Hepatocyte (in vitro differentiated cells): ENCODE measurements at places on chromosomes 3 and 15.

- no peak overlapping the region for H3K4me3 ChIP-seq
- no peak overlapping the region for H3K27ac ChIP-seq
- DNase-seq, result no peak
- no peaks in the 10 kb centered on the region for H3K36me3 ChIP-seq
Measured at GRCh38 chr15:42691308-42691707, 45.6 kb downstream of the CDAN1 start.

GRCh38 chr3:11668243-11669235 lies 24.8 kb upstream of the VGLL4 start:
- peak overlapping the region; percentile 50 for H3K27ac ChIP-seq
- H3K4me3 ChIP-seq, result no peak overlapping the region
- DNase-seq, result peak; percentile 17
- no peaks in the 10 kb centered on the region for H3K36me3 ChIP-seq
- no peaks in the 10 kb centered on the region for H3K27me3 ChIP-seq
- peaks cover 9% of the 10 kb centered on the region for H3K4me1 ChIP-seq

- H3K4me1 ChIP-seq, result peaks cover 13% of the 10 kb centered on the region
- no peaks in the 10 kb centered on the region for H3K27me3 ChIP-seq
- no peak overlapping the region for H3K4me3 ChIP-seq
- no peak overlapping the region for H3K27ac ChIP-seq
- no peak for DNase-seq
Measured at GRCh38 chr3:159766563-159767185, 222.0 kb upstream of the IL12A start.

DNA sequence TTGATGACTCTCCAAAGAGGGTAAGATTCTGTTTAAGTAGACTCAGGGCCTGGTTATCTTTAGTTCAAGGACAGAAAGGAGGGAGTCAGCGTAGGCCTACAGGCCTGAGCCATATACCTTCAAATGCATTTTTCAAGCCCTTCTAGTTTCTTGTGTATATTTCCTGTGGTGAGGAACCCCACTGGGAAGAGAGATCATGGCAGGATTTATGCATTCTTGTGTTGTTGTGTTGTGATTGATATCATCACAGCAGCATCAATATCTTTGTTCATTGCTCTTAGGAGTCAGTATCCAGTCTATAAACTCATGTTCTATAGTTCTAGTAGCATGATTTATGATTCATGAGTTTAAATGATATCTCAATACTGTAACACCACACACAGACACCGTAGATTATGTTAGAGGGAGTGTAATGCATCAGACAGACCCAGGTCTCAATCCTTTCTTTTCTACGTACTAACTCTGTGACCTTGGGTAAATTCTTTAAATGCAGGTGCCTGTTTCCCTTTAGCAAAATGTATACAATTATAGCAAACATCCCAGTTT lies 427.5 kb downstream of the PDCD6IP start:
- DNase-seq, result no peak
- no peaks in the 10 kb centered on the region for H3K36me3 ChIP-seq
- no peaks in the 10 kb centered on the region for H3K27me3 ChIP-seq
- no peaks in the 10 kb centered on the region for H3K4me1 ChIP-seq
- H3K27ac ChIP-seq, result no peak overlapping the region
- H3K4me3 ChIP-seq, result no peak overlapping the region

DNA sequence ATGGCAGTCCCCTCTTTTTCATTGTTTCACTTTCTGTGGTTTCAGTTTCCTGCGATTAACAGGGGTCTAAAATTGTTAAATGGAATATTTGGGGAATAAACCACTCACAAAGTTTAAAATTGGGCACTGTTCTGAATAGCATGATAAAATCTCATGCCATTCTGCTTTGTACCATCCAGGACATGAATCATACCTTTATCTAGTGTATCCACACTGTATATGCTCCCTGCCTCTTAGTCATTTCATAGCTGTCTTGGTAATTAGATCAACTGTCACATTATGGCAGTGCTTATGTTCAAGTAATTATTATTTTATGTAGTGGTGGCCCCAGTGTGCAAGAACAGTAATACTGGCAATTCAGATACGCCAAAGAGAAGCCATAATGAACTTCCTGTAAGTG lies 734.5 kb downstream of the ZPLD1 start:
- H3K27ac ChIP-seq, result no peak overlapping the region
- DNase-seq, result no peak
- peaks cover 7% of the 10 kb centered on the region for H3K4me1 ChIP-seq

GRCh38 chr3:36680952-36681351 lies 83.4 kb downstream of the DCLK3 start:
- no peak for DNase-seq
- H3K36me3 ChIP-seq, result no peaks in the 10 kb centered on the region
- H3K27ac ChIP-seq, result no peak overlapping the region
- no peaks in the 10 kb centered on the region for H3K27me3 ChIP-seq
- H3K4me3 ChIP-seq, result no peak overlapping the region

DNA sequence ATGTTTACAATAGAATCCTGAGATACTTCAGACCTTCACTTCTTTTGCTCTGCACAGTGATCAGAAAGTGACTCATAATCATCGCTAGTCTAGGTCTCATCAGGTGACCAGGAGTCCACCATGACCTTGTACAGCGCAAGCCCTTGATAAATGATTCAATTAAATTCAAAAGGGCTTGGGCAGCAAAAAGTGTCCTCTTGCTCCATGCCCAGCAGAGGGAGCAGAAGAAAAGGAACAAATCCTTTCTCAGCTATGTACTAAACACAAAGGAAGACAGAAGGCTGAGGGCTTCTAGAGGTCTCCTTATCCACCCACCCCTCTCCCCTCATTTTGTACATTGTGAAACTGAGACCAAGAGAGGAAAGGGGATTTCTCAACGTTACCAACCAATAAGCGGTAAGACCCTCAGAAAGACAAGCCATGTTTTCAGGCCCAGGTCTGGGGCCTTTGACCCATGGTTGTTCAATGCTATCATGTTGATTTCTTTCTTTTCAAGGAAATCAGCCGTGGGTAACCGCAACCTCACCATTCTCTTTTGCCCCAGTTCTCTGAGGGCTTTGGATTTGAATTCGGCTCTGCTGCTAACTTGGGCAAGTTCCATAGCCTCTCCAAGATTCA lies 74.8 kb downstream of the AQP9 start:
- DNase-seq, result peak; percentile 61
- H3K4me3 ChIP-seq, result no peak overlapping the region
- no peak overlapping the region for H3K27ac ChIP-seq
- no peaks in the 10 kb centered on the region for H3K36me3 ChIP-seq
- H3K27me3 ChIP-seq, result no peaks in the 10 kb centered on the region

- H3K27ac ChIP-seq, result no peak overlapping the region
- DNase-seq, result no peak
- H3K4me3 ChIP-seq, result no peak overlapping the region
- peaks cover 8% of the 10 kb centered on the region for H3K4me1 ChIP-seq
Measured at GRCh38 chr15:67170143-67170925, 84.1 kb downstream of the AAGAB start.

DNA sequence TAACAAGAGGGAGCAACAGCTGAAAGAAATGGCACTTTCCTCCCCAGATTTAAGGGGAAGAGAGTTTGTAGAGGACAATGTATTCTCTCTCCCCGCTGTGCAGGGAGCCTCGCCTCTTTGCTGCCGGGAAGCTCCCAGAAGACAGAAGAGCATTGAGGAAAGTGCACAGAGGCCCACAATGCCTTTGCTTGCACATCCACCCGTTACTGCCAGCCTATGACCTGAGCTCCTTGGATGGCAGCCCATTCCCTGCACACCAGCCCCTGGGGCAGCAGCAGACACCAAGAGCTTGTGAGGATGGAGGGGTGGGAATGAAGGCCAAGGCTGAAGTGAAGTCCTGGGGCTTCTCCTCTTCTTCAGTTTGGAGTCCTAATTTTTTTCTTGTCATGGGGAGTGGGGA lies 67.0 kb downstream of the CLDN11 start:
- peaks cover 8% of the 10 kb centered on the region for H3K4me1 ChIP-seq
- no peak for DNase-seq
- no peaks in the 10 kb centered on the region for H3K27me3 ChIP-seq
- H3K27ac ChIP-seq, result no peak overlapping the region
- no peak overlapping the region for H3K4me3 ChIP-seq
- no peaks in the 10 kb centered on the region for H3K36me3 ChIP-seq

- no peak overlapping the region for H3K27ac ChIP-seq
- H3K36me3 ChIP-seq, result no peaks in the 10 kb centered on the region
- no peaks in the 10 kb centered on the region for H3K4me1 ChIP-seq
- no peaks in the 10 kb centered on the region for H3K27me3 ChIP-seq
Measured at GRCh38 chr3:94336046-94336753, 273.3 kb downstream of the NSUN3 start.

DNA sequence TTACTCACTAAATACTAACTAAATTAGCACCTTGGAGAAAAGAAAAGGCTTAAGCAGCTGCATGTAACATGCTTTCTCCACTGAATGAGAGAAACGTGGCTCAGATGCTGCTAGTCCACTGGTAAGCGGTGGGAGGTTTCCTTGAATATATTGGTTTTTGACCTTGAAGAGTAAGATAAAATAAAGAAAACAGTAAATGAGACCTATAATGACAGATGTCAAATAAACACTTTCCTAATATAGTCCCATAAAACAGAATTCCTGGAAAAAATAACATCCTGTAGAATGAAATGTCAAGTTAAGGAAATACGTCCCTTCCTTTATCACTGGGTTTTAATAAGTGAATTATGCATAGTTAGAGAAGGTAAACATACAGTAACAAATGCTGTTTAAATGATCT lies 215.0 kb downstream of the DPH6 start:
- H3K4me3 ChIP-seq, result no peak overlapping the region
- H3K27me3 ChIP-seq, result no peaks in the 10 kb centered on the region
- no peaks in the 10 kb centered on the region for H3K36me3 ChIP-seq
- no peak for DNase-seq

DNA sequence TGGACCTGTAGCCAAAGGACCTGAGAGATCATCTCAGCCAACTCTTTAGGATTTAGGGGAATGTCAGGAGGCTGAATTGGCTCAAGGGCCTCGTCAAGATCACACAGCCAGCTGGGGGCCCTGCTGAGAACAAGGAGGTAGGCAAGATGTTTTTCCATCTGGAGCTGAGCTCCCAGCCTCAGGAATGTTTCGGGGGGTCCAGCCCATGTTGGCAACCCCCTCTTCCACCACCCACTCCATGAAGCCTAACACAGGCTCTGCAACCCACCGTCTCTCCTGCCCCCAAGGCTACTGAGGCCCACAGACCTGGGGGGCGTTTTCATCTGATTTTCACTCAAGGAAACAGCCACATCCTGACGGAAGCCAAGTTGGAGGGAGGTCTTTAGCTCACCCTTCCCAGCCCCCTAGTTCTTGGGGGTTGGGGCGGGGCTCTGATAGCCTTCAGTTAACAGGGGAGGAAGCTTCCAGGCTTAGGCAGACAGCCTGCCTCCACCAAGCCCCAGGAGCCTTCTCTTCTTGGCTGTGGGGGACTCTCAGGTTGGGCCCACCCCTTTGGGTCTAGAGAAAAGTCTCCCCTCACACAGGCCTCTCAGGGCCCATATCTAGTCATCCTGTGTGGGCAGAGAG lies 48.8 kb downstream of the EPHB3 start:
- no peaks in the 10 kb centered on the region for H3K4me1 ChIP-seq
- no peak overlapping the region for H3K27ac ChIP-seq
- no peak overlapping the region for H3K4me3 ChIP-seq
- H3K36me3 ChIP-seq, result no peaks in the 10 kb centered on the region
- no peak for DNase-seq

GRCh38 chr3:195207056-195207455 lies 63.9 kb downstream of the XXYLT1 start:
- no peak overlapping the region for H3K27ac ChIP-seq
- H3K4me3 ChIP-seq, result no peak overlapping the region
- H3K4me1 ChIP-seq, result peaks cover 31% of the 10 kb centered on the region
